ENCODE measurements at places on chromosomes 3 and 15.

- no peak for DNase-seq
These were observed 354.0 kb upstream of the ROBO2 start for GRCh38 chr3:76685858-76686257.

DNA sequence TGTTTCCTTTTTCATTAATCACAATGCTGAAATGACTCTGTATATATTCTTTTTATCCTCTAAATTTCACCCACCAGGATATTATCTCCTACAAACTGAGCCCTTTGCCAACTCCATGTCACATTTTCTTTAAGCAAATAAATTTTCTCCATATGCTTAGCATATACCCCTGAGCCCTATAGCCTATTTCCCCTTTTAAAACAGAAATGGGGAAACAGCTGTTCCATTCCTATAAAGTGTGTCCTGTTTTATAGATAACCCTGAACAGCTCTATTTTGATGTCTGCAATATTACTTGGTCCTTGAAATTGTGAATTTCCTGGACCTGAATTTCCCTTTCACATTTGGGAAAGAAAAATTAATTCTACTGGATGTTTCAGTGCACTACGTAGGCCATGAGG is 15.6 kb upstream of the FILIP1L start:
- no peak for DNase-seq

DNA sequence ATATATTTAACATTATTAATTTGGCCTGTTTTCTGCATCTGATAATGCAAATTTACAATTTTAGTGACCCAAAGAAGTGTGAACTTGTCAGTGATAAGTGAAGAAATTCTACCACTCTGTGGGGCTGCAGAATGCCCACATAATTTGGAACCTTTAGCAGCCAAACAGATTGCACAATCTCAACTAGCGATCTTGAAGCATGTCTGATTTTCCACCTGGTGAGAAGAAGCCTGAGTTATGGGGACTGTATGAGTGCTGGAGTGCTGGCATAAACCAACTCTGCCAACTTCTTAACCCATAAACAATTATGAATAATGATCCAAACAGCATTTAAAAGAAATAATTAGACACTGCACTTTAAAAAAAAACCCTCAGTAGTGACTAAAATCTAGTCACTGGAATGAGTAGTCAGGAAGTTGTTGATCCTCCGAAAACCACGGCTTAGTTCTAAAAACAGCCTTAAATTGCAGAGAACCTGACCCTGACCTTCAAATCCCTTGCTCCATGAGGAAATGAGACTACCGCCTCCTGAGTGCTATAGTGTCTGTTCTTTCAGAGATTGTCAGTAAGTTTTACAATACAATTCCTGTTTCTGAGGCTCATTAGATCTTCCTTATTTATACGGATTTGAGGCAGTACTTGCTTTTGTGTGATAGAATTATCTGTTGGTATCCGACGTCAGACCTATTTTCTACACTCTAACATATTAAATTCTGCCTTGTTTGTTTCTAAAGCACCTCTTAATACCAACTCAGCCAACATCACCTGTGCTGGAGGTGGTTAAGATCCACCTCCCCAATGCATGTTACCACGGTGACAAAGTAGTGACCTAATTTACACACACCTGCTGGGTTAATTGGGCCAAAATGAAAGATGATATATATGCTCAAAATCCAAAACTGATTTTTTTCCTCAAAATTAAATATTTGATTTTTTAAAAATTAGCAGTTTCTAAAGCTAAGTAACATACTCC is 267.7 kb downstream of the ZBTB20 start:
- no peak for DNase-seq

GRCh38 chr15:90234096-90234988 is at the start of gene GDPGP1:
Gene GDPGP1, plus strand, starts transcription at chr15:90234209. Its CDS starts 6,700 bp downstream, at chr15:90240909.
- no peak for DNase-seq

- no peak for DNase-seq
These were observed 48.0 kb upstream of the SCAANT1 start for GRCh38 chr3:63960048-63960711.

- no peak for DNase-seq
These were observed 28.5 kb upstream of the SNRK start for GRCh38 chr3:43257850-43258249.

GRCh38 chr15:60644903-60645302 is 166.0 kb upstream of the ICE2 start:
- no peak for DNase-seq

DNA sequence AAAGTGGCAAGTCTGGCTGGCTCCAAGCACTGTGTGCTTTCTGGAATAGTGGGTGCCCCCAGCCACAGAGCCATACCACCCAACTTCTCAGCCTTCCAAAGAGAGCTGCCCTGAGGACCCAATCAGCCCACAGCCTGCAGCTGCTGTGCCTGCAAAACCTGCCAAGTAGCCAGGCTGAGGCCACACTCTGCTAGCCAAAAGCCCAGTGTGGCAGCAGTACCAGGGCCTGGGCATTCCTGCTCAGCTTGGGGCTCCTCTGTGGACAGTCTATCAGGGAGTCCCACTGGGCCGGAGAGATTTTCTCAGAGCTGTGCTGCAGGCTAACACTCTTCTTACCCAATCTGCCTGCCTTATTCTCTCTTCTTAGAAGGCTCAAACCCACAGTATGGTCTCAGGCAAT is 136.5 kb downstream of the TPRA1 start:
- no peak for DNase-seq

DNA sequence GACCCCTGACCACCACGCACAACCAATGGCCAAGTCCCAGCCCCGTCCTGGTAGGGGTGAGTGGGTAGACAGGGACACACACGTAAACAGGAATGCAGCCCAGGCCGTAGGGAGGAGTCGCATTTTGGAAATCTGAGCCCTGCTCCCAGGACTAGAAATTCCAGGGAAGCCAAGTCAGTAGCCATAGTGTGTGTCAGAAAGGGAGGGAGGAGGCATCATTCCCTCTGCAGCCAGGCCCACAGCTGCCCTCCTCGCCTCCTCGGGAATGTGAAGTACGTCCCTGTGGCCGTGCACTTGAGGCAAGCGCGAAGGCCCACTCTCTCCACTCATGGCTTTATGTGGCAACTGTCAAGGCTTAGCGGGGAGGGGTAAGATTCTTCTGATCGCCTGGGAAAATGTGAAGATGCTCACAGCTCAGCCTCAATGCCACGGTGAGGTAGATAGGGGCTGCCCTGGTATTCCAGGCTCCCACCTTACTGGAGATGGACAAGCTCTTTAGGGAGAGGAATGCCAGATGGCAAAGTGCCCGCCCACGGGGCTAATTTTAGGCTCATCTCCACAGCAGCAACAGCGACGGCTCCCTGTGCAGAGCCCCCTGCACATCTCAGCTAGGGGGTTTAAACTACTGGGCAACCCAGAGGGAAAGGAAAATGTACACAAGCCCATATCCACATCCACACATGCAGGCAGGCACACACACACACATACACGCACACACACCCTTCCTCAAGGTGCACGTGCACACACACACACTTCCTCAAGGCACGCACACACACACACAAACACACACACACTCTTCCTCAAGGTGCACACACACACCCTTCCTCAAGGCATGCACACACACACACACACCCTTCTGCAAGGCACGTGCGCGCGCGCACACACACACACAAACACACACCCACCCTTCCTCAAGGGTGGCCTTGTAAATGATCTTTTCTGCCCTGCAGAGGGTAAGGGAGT is 65.5 kb downstream of the ADCY5 start:
- no peak for DNase-seq

- DNase-seq = peak; percentile 37
These were observed at the start of gene VWA5B2 for GRCh38 chr3:184229394-184230080. Gene VWA5B2, plus strand, starts transcription at chr3:184229585. Its CDS starts 944 bp downstream, at chr3:184230529.

DNA sequence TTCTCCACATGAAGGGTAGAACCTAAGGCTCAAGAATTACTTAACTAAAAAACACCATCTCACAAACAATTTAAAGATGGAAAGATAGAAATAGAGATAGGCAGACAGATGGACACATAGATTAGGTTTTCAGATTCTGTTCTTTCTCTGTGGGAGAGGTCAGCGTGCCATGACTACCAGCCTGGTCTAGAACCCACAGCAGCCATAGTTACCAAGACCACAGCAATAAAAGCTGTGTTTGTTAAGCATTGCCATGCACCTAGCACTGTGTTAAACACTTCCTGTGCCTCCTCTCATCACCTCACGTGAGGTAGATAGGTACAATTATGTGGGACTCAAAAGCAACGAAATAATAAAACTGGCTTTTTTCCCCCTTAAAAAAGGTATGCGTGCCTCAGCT is 83.1 kb upstream of the TSEN2 start:
- no peak for DNase-seq

DNA sequence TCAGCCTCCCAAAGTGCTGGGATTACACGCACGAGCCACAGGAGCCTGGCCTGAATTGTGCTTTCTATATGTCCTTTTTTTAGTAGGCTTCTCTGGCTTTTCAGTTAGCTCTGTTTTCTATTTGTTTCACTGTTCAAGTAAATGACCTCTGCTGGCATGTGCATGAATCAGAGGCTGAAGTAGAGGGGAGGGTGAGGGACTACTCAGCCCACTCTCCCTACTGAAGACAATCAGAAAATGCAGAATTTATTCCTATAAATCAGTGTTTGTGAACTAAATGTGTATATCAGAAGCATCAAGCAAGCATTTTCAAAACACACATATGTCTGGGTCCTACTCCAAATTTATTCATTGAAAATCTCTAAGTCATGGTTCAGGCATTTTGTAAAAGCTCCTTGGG is 45.0 kb downstream of the ZMAT3 start:
- DNase-seq = no peak

DNA sequence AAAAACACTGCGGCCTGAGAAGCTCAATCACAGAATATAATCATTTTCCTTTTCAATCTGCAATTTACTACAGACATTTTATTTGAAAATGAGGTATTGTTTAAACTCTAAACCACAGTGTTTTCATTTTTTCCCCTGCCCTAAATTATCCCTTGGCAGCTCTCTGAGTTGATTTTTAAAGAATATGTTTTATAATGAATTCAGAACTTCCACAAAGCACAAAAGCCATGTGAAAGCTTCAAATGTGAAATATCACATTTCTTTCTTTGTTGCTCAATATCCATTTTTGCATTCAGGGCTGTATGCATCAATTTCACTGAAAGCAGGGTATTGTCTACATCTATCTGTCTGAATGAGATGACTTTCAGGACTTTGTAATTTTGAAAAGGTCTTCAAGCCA is 813.6 kb upstream of the ALCAM start:
- no peak for DNase-seq

Measured in activated T-helper 1 cell treated with anti-CD3 and anti-CD28 coated beads, Interleukin-2, amount 50 U/mL, for 16 hours (primary cell).